ENCODE measurements at places on chromosomes 13 and 19.

GRCh38 chr13:62687732-62688131 is 1272.1 kb upstream of the PCDH20 start:
- no peak for DNase-seq

GRCh38 chr19:10291554-10292205 is 1.9 kb downstream of the ICAM5 start:
- no peak for DNase-seq

- peak; percentile 99 for DNase-seq
Measured at GRCh38 chr19:39398297-39398864, 7.2 kb downstream of the MED29 start.

- no peak for DNase-seq
Measured at GRCh38 chr19:38185562-38185961, 38.5 kb downstream of the DPF1 start.

DNA sequence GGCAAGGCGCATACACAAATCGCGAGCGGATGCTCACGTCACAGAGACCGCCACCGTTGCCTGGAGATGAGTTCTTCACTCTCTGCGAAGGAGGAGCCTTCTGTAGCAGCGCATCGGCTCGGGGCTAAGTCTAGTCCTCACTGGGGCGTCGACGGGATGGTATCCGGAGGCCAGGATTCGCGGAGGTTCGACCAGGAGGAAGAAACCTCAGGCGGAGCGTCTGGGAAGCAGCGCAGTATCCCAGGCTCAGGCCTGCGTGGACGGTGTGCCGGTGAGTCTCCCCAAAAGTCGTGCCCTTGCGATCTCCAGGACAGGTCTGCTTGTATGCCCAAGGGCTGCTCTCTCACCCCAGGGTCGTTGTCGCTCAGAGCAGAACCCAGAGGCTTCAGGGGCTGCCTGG is 40.4 kb downstream of the ZNF146 start:
- DNase-seq, result no peak

- DNase-seq, result no peak
Measured at GRCh38 chr19:19256072-19256969, 16.8 kb downstream of the TM6SF2 start.

DNA sequence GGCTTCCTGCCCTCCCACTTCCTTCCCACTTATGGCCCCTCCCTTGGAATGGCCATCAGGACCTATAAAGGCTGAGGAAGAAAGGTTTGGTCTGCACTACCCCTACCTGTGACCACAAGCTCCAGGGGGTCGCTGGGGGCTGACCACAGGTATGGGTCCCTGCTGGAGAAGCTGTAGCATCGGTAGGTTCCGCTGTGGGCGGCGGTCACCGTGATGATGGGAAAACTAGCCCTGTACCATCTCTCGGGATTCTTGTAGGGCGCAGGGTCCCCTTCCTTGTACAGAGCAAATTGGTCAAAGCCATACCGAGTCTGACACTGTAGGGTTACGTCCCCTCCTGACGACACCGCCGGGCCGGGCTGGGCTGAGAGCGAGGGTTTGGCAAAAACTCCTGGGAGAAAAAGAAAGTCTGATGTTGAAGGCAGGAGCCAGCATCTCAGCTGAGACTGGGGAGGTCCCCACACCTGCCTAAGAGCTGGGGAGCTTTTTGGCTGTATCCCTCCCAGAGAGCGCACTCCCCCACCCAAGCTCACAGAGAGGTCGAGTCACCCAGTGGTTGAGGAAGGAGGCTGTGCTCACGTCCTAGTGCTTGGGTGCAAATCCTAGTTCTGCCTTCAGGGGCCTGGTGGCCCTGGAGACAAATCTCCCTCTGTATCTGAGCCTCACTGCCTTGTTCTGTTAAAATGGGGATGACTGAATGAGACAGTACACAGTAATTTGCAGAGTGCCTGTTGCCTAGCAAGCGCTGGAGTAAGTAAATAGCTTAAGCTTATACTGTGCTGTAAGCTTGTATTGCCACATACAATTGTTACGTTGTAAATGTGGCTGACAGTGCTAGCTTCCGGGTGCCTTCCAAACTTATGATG is 10.4 kb downstream of the GP6 start:
- DNase-seq, result peak; percentile 35

GRCh38 chr13:108304170-108305016 is 34.9 kb downstream of the TNFSF13B start:
- DNase-seq, result no peak

GRCh38 chr19:43599635-43600295 is 3.4 kb downstream of the ZNF576 start:
- no peak for DNase-seq

GRCh38 chr13:49643035-49643646 is 14.8 kb downstream of the ARL11 start:
- peak; percentile 69 for DNase-seq

DNA sequence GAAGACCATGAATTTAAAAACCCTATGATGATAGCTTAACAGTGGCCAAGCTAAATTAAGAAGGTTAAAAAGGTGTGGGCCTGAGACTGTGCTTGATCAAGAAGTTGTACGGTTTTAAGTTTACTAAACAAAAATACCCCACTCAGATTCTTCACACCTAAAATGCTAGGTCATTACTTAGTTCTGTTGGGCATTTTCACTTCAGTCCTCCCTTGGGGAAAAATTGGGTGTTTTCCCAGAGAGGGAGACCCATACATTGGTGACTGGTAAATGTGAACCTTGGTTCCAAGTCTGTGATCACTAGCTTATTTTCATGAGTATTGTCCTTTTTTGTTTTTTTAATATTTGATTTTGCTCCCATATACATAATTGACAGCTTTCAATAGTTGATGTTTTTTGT is 44.4 kb downstream of the MTUS2 start:
- DNase-seq, result no peak

DNA sequence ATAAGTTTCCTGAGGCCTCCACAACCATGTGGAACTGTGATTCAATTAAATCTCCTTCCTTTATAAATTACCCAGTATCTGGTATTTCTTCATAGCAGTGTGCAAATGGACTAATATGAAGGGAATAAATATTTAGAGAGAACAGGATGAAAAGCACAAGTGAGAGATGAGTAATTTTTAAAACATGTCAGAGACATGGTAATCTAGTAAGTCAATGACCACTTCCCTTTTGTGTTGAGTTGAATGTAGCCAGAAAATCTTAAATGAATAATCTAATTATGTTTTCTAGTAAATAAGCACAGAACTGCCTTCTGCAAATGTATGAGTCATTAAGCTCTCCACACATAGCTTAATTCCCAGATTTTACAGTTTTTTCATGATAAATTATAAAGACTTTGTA is 524.1 kb upstream of the SLITRK5 start:
- no peak for DNase-seq

GRCh38 chr19:13770013-13770635 is 4.1 kb upstream of the C19orf53 start:
- no peak for DNase-seq

DNA sequence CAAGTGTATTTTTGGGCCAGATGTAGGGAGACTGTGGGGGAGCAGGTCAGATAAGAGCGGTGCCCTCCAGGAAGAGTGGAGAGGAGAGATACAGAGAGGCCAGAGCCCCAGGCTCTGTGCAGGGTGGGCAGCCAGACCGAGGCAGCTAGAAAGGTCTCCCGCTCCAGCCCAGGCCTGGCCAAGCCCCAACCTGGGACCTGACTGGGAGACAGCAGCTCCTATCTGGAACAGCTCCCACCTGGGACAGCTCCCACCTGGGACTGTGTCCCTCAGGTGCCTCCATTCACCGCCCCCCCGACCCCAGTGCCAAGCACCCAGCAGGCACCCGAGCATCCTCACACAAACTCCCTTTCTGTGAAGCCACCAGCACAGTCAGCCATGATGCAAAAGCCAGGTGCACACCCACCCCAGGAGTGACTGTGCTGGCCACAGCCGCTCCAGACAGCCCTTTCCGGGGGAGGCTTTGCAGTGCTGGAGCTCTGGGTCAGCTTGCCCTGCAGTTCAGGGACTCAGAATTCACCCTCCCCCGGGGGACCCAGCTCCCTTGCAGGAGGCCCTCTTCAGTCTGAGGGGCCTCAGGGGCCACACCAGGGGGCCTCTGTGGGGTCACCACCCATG is 2.1 kb upstream of the GRTP1 start:
- no peak for DNase-seq

GRCh38 chr13:39422845-39423565 is 180.0 kb downstream of the LHFPL6 start:
- DNase-seq, result no peak

GRCh38 chr19:30604657-30605056 is 232.5 kb downstream of the ZNF536 start:
- DNase-seq, result no peak

DNA sequence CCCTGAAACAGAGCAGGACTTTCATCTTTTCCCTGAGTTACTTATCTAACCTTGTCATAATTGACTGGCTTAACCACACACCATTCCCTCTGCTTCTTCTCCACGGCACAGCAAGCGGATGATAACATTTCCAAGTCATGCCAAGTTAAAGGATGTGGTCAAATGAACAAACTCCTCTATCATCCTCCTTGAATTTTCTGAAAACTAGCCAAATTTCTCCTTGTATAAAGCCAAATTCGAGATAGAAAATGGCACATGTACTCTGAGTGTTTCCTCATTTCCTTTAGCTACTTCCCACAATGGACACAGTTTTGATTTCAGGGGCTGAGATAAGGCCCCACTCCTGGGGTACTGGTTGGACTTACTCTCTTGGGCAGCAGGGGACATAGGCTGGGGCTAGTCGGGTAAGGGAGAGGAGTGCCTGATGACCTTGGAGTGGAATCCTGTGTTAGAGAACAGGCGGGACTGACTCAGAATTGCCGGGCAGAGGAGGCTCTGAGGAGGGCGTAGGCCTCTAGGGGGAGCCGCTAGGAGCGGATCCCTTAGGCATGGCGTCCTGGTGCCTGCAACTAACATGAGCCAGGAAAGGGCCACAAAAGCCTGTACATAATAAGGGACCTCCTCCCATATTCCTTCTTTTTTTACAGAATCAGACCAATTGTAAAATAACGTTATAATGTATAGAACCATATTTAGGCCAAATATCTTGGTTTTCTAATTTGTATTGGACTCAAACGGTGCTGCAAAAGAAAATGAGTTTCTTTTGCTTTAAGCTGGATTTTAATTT is 20.3 kb upstream of the TMTC4 start:
- DNase-seq, result no peak

DNA sequence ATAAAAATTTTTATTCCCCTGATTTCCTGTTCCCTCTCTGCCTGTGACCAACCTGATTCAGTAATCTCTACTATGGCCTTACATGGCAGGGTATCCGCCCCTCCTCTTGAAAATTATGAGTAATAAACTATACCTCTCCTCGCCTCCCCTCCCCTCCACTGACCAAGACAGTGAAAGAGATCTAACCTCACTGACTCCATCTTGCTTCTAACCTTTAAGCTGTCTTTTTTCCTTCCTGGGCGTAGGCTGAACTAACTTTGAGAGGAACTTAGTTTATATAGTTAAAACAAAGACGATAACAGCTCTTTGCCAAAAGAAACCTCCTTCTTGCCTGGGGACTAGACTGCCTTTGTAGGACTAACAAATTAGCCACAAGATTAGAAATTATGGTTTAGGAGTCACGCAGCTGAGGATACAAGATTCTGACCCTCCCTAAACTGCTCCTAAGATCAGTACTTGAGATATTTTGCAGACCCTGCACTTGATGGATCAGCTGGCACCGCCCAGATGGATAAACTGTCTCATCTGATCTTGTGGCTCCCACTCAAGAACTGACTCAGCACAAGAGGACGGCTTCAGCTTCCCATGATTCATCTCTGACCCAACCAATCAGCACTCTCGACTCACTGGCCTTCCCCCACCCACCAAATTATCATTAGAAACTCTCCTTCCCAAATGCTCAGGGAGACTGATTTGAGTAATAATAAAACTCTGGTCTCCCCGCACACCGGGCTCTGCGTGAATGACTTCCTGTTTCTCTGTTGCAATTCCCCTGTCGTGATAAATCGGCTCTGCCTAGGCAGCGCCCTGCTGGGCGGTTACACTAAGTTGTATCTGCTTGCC is 187.1 kb downstream of the TDRD3 start:
- no peak for DNase-seq

GRCh38 chr19:2168619-2169424 is 5.1 kb downstream of the DOT1L start:
- DNase-seq, result peak; percentile 100

DNA sequence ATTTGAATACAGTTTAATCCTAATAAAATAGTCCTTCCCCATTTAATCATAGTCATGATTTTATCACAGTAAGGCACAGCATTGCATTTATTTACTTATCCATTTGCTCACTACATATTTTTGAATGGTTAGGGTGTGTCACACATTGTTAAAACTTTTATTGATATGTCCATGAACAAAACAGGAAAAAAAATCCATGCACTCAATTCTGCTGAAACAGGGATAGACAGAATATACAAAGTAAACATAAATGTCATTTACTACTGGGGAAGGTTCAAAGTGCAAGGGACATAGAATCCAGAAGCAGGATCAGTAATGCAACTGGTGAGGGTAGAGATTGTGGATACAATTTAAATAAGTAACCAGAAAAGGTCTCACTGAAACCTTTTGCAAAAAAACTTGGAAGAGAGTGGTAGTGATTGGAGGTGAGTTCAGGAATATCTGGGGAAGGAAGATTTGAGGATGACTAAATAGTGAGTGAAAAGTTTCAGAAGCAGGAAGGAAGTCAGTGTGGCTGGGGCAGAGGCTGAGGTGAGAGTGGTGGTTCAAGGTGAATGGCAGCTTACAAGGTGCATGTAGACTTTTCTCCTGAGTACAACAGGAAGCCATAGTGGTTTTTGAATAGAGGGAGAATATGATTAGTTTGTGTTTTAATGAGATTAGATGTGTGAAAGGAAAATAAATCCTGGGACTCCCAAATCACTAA is 387.2 kb upstream of the ATXN8OS start:
- DNase-seq, result no peak

DNA sequence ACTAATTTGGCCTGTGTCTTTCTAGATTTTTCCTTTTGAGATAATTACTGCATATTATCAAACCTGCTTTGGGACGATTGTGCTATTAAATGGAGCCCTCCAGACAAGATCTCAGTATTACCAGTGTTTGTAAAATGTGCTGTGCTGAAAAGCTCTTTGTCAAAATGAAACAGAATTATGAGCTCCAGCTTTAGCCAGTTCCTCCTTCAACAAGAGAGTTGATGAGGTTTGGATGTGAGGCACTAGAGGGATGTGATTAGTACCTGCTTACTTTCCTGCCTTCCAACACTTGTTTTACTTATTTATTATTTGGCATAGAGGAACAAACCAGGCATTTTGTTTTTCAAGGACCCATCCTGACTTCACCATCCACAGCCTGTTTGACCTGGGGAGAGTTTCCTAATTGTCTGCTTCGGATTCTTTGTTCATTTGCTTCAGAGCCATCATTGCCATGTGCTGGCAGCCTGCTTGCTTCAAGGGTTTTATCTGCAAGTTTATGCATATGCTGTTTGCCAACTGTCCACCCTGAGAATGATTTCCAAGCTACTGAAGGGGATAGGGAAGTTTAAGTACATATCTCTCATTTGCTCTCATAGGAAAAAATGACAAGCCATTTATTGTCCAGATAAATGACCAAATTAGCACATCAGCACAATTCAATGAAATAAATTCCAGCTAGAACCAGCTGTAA is 32.9 kb upstream of the CPB2 start:
- no peak for DNase-seq

DNA sequence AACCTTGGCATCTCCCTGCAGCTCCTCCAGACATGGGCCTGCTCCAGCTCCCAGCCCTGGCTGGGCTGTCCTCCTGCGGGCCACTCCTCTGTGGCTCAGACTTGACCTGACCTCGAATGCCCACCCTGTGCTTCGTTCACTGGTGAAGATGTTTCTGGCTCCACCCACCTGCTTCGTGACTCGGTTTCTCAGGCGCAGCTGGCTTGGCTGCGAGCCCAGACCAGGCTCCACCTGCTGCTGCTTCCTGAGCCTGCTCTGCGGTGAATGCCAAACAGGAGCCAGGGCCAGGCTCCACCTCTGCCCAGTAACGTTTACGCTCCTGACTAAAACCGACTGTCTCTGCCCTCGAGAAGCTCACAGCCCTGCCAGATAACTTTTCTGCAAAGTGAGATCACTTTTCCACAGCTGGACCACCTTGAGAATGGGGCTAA is 8.9 kb upstream of the RSPH6A start:
- DNase-seq, result no peak
